ENCODE measurements at places on chromosomes 7 and 10.

DNA sequence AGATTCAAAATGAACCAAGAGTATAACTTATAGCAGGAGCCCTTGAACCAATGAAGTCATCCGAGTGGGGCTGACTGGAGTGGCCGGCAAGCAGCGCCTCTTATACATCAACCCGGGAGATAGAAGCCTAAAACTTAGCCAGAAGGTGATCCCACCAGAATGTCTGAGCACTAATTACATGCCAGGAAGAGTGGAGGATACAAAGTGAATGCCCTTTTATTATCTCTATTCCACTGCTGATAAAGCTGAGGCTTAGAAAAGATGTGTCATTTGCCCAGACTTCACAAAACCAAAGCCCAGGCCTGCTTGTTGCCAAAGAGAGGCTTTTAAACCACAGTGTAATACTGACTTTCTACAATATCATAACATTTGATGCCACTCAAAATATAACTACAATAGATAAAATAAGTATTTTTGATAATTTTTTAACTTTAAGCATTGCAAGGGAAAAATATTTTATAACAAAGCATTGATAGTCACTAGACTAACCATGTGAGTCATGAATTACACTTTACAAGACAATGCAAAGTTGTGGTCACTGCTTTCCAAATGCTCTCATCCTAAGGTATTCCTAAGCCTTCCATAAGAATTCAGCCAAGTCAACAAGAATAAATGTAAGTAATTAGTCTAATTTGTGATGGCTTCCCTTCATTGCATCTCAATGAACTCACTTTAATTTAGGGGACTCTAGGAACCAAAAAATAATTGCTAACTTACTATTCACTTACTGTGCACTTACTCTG, 58.6 kb upstream of the ARID5B start:
- H3K27me3 ChIP-seq = peaks cover 10% of the 10 kb centered on the region
- no peak for DNase-seq
- no peaks in the 10 kb centered on the region for H3K36me3 ChIP-seq
- H3K4me3 ChIP-seq = no peak overlapping the region
- no peak overlapping the region for H3K27ac ChIP-seq
- H3K4me1 ChIP-seq = no peaks in the 10 kb centered on the region

DNA sequence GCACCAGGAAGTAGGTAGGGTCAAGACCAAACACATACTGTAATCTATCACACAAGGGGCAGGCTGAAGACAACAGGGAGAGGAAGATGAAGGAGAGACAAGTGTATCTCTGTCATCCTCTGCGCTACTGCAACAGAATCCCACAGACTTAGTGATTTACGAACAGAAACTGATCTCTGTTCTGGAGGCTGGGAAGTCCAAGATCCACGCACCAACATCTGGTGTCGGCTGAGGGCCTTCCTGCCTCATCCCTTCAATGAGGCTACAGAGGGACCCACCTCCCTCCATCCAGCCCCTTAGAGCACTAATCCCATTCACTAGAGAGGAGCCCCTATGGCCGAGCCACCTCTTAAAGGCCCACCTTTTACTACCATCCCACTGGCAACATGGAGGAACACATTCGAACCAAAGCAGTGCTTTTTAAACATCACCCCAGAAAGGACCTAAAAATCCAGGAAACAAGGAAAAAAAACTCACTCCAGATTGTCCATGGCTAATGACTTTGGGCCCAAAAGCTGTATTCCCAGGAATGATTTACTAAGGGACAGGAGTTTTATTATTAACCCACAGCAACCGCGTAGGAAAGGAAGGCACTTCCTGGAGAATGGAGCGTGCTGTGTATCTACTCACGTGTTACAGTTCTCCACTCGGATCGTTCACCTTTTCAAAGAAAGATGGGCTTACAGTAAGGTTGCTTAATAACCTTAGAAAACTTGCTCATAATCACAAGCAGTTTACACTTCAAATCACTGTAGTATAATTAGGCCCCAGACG, 4.2 kb downstream of the BNIP3 start:
- no peak for DNase-seq
- no peak overlapping the region for H3K27ac ChIP-seq
- peaks cover 3% of the 10 kb centered on the region for H3K4me1 ChIP-seq
- no peak overlapping the region for H3K4me3 ChIP-seq
- H3K27me3 ChIP-seq = no peaks in the 10 kb centered on the region
- peaks cover 7% of the 10 kb centered on the region for H3K36me3 ChIP-seq

GRCh38 chr10:49356944-49357343, 38.9 kb downstream of the DRGX start:
- no peaks in the 10 kb centered on the region for H3K36me3 ChIP-seq
- no peaks in the 10 kb centered on the region for H3K4me1 ChIP-seq
- no peak overlapping the region for H3K27ac ChIP-seq
- no peaks in the 10 kb centered on the region for H3K27me3 ChIP-seq

DNA sequence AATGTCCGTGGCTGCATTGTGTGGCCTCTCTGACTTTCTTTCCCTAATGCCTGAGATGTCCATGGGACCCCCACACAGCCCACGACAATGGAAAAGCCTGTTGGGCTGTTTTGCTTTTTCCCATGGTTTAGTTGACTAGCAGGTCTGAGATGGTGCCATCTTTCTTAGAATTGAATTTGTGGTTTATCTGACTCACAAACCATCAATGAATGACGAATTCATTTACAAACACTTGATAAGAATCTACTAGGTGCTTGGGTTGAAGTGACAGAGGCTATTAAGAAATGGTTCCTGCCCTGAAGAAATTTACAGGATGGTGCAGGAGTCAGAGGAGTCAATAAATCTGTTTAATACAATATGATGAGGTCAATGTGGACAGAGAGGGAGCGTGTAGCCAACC, 75.4 kb downstream of the OTUD1 start:
- H3K4me3 ChIP-seq = no peak overlapping the region
- no peaks in the 10 kb centered on the region for H3K36me3 ChIP-seq
- no peaks in the 10 kb centered on the region for H3K27me3 ChIP-seq
- H3K27ac ChIP-seq = no peak overlapping the region
- H3K4me1 ChIP-seq = no peaks in the 10 kb centered on the region

- H3K27ac ChIP-seq = no peak overlapping the region
- H3K36me3 ChIP-seq = no peaks in the 10 kb centered on the region
- DNase-seq = no peak
- no peak overlapping the region for H3K4me3 ChIP-seq
- H3K27me3 ChIP-seq = no peaks in the 10 kb centered on the region
Observed at GRCh38 chr10:70843333-70843732, 27.6 kb downstream of the SGPL1 start.

GRCh38 chr7:95919556-95919955, 147.2 kb downstream of the DYNC1I1 start:
- no peaks in the 10 kb centered on the region for H3K27me3 ChIP-seq
- no peaks in the 10 kb centered on the region for H3K4me1 ChIP-seq
- no peaks in the 10 kb centered on the region for H3K36me3 ChIP-seq
- no peak overlapping the region for H3K4me3 ChIP-seq
- no peak overlapping the region for H3K27ac ChIP-seq
- DNase-seq = no peak

- no peaks in the 10 kb centered on the region for H3K27me3 ChIP-seq
- no peak for DNase-seq
- H3K27ac ChIP-seq = no peak overlapping the region
- H3K4me3 ChIP-seq = no peak overlapping the region
Observed at GRCh38 chr10:48639632-48640031, 34.8 kb upstream of the ARHGAP22 start.

- peaks cover 4% of the 10 kb centered on the region for H3K4me1 ChIP-seq
- H3K36me3 ChIP-seq = no peaks in the 10 kb centered on the region
- no peak overlapping the region for H3K4me3 ChIP-seq
- H3K27me3 ChIP-seq = no peaks in the 10 kb centered on the region
- no peak for DNase-seq
- H3K27ac ChIP-seq = no peak overlapping the region
Observed at GRCh38 chr10:114513381-114513792, 109.1 kb upstream of the AFAP1L2 start.

DNA sequence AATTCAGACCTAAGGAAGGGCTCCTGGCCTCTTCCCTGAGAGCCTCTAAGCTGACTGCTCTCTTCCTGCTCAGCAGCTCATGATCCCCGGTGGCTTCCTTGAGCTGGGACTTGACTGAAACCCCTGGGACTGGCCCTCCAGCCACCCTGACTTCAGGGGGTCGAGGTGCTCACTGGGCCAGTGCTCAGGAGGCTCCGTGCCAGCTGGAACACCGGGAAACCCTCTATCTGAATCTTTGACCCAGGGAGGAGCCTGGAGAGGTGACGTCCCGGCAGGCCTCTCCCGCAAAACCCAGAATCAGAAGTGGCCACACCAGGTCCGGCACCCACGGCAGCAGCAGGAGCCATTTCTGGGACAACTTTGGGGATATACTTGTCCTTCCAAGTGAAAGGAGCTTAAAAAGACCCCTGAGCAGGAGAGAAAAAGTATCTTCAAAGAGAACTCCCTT, 110.7 kb downstream of the WDR37 start:
- H3K36me3 ChIP-seq = no peaks in the 10 kb centered on the region
- H3K27me3 ChIP-seq = no peaks in the 10 kb centered on the region
- H3K4me1 ChIP-seq = no peaks in the 10 kb centered on the region
- DNase-seq = no peak
- H3K4me3 ChIP-seq = no peak overlapping the region

DNA sequence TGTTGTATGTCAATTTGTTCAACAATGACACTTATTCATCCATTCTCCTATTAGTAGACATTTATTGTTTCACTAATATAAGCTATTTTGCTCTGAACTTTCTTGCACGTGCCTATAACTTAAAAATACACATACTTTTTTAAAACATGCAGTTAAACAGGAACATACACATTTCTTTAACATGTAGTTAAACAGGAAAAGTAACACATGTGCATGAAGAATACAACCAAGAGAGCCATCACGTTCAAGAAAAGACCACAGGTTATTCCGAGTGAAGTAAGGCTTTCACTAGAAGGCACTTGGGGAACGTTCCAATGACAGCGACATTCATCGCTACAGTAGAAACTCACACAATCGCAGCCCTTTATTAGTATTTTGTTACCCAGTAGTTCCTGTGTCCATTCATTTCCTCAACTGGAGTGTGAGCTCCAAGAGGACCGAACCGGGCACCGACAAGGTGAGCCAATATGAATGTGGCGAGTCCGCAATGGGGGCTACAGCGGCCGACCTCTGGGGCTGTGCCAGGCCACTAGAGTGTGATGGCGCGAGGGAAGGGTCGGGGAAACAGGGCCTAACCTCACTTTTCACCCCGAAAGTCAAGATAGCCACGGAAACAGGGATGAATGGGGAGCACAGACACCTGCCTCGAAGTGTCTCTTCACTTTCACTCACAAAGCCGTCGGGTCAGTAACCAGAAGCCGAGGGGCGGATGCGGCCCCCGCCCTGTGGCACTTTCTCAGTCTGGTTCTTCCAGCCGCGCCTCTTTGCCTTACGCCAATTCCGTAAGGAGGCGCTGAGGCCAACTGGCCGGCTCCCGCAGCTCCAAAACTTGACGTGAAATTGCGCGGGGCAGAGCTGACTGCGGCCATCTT, 775 bp upstream of the SEPTIN7 start:
- no peaks in the 10 kb centered on the region for H3K27me3 ChIP-seq
- no peak overlapping the region for H3K27ac ChIP-seq
- H3K36me3 ChIP-seq = no peaks in the 10 kb centered on the region
- H3K4me1 ChIP-seq = no peaks in the 10 kb centered on the region

DNA sequence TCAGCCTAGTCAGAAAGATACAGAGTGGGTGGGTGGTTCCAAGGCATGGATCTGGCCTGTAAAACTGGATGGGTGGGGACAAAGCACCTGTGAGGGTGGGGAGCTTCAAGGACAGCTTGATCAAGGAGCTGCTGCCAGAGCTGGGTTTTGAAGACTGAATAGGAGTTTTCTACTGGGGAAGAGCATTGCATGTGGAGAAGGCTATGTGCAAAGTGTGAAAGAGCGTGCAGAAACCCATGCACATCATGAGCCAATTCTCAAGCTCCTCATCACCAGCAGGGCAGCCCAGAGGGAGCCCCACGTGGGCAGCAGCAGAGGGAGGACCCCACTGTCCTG, 58.6 kb downstream of the PDGFA start:
- no peaks in the 10 kb centered on the region for H3K36me3 ChIP-seq
- DNase-seq = no peak
- H3K27me3 ChIP-seq = no peaks in the 10 kb centered on the region
- no peak overlapping the region for H3K27ac ChIP-seq
- H3K4me1 ChIP-seq = peaks cover 6% of the 10 kb centered on the region

DNA sequence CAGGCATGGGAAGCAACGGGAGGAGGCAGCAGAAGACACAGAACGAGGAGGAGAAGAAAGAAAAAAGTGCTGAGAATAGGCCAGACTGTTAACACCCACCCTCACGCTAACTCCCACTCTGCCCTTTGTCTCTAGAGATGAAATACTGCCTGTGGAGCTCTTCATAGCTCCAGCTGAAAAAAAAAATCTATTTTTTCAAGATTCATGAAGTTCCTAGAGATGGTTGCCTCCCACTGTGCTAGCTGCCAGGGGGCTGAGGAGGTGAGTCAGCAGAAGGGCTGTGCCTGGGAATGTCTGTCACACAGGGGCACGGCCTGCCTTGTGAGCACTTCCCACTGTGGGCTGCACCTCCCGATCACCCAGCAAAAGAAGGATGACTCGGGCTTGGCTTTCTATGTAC, 144.5 kb downstream of the RNF216 start:
- peaks cover 12% of the 10 kb centered on the region for H3K4me1 ChIP-seq
- no peaks in the 10 kb centered on the region for H3K27me3 ChIP-seq
- no peak overlapping the region for H3K27ac ChIP-seq
- H3K36me3 ChIP-seq = no peaks in the 10 kb centered on the region
- H3K4me3 ChIP-seq = no peak overlapping the region

GRCh38 chr10:21715531-21716195, 181.6 kb downstream of the MLLT10 start:
- H3K4me3 ChIP-seq = no peak overlapping the region
- H3K4me1 ChIP-seq = no peaks in the 10 kb centered on the region
- H3K36me3 ChIP-seq = no peaks in the 10 kb centered on the region
- no peak for DNase-seq
- no peak overlapping the region for H3K27ac ChIP-seq

- H3K27ac ChIP-seq = no peak overlapping the region
- no peaks in the 10 kb centered on the region for H3K36me3 ChIP-seq
- no peaks in the 10 kb centered on the region for H3K27me3 ChIP-seq
- no peaks in the 10 kb centered on the region for H3K4me1 ChIP-seq
- no peak for DNase-seq
Observed at GRCh38 chr7:87287738-87288341, 57.6 kb upstream of the CROT start.

DNA sequence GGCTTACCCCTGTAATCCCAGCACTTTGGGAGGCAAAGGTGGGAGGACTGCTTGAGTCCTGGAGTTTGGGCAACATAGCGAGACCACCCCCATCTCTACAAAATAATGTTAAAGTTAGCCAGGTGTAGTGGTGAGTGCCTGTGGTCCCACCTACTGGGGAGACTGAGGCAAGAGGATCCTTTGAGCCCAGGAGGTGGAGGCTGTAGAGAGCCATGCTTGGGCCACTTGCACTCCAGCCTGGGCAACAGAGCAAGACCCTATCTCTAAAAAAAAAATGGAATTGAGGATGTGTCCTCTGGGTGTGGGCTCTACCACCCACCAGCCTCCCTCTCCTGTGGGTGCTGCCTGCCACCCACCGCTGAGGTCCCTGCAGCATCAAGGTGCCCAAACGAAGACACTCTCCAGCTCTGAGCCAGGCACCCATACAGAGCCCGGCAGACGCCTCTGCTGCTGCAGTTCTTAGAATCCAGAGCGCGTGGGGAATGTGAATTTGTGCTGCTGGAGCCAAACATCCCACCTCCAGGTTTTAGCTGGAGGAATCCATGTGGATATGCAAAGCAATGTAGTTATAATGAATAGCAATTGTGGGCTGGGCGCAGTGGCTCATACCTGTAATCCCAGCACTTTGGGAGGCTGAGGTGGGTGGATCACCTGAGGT, 176.0 kb upstream of the TNRC18 start:
- H3K27me3 ChIP-seq = no peaks in the 10 kb centered on the region
- H3K36me3 ChIP-seq = peaks cover 12% of the 10 kb centered on the region
- H3K4me1 ChIP-seq = peaks cover 15% of the 10 kb centered on the region
- H3K27ac ChIP-seq = no peak overlapping the region
- DNase-seq = no peak
